CD4-positive, alpha-beta T cell treated with Interleukin-15 for 4 hours (primary cell): ENCODE measurements at places on chromosomes 16 and 17.

GRCh38 chr17:63435681-63436522 lies 10.2 kb downstream of the CYB561 start:
- no peak for DNase-seq

DNA sequence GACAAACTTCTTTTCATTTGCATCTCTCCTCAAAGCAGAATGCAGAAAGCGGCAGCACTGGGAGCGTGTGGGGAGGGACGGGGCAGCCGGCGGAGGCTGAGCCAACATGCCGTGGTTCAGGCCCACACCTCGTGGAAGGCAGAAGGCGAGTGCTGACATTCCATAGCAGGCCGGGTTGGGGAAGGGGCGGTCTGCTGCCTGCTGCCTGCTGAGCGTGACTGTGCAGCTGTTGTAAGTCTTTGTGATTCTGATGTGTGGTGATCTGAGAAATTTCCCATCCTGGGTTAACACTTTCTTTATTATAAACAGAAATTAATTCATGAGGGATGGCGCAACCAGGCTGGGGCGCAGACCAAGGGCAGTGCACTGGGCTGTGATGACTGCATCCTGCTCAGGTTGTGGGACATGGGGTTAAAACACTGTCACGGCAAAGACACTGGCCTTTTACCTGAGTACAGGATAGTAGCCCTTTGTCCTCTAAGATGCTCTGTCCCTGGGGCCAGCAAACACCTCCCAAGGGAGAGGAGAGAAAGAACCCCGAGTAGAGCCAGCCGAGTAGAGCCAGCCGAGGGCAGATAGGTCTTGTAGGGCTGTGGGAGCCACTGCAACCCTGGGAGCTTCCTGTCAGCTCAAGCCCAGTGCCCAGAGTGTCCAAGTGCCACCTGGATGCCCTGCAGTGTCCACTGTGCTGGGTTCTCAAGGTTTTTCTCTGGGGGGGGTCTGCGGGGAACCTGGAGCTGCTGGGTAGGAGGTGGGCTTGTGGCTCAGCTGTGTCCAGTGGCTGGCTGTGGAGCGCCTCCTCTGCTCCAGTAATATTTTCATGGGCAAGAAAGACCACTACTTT lies 8.8 kb upstream of the DNASE1 start:
- DNase-seq, result no peak

DNA sequence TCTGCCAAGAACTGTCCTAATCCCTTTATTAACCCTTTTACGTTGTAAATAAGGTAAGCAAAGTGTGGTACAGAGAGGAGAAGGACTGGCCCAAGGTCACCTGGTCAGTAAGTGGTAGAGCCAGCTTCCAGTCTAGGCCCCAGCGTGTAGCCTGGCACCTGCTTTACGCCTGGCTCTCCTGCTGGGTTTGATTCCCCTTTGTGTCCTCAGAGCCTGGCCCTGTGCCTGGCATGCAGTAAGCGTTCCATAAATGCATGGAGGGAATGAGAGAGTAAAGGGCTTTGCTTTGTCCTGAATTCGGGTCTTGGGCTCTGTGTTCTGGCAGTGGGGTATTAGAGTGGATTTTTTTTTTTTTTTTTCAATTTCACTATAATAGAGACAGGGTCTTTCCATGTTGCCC lies 62.7 kb downstream of the ABCC1 start:
- no peak for DNase-seq

- DNase-seq, result no peak
Observed at GRCh38 chr16:69889295-69889964, 61.7 kb upstream of the CLEC18A start.

DNA sequence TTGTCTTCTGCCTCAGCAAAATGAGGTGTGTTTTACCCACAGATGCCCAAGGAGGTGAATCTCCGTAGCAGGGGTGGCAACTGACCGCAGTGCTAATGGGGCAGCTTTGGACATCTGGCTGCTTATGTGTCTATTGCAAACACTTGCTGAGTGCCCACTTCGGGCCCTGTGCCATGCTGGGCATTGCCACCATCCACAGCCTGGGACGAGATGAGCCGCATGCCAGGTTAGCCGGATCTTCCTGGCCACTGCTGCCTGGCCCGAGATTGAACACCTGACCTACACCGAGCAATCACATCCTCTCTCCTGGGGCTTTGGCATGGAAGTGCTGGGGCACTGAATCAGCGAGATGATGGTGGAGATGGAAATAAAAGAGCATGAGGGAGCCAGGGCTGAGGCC lies 238.7 kb downstream of the GSG1L start:
- DNase-seq, result no peak

DNA sequence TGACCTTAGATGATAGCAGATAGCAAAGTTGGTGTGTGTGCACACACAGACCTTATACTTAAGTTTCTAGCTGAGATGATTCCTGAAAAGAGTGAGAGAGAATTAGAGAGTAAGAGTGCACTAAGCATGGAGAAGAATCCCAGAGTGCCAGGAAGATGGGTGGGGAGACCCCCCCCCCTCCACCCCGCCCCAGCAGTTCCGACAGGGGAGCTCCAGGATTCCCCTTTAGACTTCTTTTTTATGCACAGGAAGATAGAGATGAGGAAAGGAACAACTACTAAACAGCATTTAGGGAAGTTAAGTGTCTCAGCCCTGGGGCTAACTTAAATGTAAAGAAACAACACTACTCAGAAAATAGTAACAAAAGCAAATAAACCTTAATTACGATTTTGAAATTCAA lies 878.0 kb upstream of the GOT2 start:
- no peak for DNase-seq

- no peak for DNase-seq
Observed at GRCh38 chr16:87276924-87277323, 40.3 kb downstream of the C16orf95 start.

DNA sequence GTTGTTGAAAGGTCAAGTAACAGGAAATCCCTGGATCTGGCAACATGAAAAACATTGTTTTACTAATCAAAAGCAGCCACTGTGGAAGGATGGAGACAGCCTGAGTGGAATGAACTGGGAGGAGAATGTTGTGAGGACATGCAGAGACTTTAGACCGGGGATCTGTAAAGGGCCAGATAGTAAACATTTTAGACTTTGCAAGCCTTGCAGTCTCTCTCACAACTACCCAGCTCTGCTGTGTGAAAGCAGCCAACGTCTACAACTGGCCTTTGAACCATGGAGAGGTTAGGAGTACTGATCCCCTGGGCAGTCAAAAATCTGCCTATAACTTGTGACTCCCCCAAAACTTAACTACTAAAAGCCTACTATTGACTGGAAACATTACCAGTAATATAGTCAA lies 41.5 kb upstream of the TOM1L1 start:
- no peak for DNase-seq

DNA sequence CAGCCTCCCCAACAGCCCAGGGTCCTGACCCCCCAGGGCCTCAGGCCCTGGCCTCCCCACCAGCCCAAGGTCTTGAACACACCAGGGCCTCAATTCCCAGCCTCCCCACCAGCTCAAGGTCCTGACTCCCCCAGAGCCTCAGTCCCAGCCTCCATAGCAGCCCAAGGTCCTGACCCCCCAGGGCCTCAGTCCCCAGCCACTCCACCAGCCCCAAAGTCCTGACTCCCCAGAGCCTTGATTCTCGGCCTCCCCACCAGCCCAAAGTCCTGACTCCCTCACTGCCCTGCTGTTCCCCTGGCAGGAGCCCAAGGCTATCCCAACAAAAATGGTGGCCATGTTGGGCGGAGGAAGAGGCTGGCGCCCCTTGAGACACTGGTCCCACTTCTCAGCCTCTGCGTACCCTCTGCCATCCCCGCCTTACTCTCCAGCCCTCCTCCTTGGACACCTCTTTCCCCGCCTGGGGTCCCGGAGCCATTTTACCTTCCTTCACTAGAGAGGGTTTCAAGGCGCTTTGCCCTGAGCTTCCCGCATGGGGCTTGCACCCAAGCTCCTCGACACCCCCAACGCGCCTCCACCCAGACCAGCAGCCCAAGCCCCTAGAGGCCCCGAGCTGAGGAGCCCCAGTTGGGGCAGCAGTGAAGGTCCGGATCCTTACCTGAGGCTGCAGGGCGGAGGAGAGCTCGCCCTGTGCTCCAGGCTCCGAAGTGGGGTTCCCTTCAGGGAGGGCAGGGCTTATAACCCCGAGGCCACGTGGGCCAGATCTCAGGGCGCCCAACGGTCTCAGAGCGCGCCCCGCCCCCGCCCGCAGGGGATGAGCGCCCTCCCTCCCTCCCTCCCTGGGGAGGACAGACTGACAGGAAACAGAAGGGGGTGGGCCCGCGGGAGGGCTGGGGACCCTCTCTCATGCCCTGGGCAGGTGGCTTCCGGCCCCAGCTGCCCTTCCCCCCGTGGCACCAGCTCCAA lies 3.5 kb upstream of the TSPOAP1 start:
- peak; percentile 93 for DNase-seq

GRCh38 chr16:14095883-14096551 lies 24.9 kb downstream of the MRTFB start:
- DNase-seq, result no peak

DNA sequence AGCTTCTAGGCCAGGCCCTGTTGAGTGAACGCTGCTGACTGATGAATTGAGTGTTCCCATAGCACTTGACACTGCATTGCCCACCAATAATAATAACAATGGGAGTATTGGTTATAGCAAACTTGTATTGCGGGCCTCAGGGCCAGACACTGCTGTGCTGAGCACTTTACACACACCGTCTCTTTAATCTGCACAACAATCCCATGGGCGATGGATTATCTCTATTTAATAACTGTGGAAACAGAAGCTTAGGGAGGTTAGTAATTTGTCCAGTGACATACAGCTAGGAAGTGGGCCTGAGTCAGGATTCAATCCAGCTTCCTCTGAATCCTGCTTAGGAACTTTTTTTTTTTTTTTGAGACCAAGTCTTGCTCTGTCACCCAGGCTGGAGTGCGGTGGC lies 11.2 kb downstream of the ARHGAP23 start:
- no peak for DNase-seq

- DNase-seq, result no peak
Observed at GRCh38 chr16:21637032-21637968, 15.1 kb downstream of the IGSF6 start.

DNA sequence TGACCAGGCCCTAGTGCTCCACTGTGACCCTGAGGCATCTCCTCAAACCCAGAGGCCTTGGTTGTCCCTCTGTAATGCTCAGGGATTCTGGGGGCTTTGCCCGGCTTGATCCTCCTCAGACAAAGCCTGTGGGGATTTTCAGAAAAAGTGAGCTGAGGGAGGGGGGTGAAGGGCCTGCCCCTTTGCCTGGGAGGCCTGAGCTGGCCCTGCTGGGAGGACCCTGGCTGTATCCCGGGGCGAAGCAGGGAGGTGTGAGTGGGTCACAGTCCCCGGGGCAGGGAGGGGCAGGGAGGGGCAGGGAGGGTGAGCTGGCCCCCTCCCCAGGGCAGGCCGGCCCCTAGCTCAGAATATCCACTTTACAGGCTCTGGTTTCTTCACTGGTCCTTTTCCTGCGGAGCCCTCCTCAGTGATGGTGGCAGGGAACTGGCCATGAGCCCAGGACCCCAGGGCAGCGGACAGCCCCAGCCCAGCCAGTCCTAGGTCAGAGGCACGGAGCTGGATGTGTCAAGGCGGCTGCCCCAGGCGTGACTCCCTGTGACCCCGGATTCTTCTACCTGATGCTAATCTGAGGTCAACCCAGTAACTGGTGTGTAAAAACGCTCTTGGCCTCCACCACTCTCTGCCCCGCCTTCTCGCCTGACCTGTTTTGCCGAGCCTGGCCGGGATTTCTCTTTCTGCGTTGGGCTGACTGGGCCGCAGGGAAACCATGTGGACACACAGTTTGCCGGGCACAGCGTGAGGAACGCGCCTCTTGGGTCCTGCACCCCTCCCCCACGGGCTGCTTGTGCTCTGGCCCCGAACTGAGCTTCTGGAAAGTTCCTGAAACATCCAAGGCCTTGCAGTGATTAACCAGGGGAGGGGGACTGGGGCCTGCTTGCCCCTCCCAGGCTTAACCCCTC lies 5.8 kb upstream of the FASN start:
- no peak for DNase-seq

DNA sequence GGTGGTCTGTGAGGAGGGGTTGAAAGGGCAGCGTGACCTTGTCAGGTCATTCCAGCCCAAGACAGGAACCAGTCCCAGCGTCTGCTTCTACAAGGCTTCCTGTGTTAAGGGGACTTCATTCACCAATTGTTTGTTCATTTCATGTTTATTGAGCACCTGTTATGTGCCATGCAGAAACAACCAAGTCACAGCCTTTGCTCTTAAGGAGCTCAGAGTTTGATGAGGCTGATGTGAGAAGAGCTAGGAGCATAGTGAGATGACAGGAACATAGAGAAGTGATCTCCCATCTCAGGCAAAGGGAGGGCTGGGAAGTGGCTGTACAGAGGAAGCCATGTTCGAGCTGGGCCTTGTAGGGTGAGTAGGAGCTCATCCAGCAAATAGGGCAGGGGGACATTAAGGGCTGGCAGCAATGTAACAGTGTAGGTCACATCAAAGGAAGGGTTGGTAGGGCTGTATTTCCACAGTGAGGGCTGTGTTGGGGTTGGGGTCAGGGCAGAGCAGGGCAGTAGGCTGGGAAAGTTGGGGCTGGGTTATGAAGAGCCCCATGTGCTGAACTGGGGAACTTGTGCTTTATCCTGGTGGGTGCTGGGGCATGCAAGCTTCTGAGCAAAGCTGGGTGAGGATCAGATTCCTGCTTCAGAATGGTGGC lies 79.8 kb downstream of the ARHGAP23 start:
- DNase-seq, result no peak

- DNase-seq, result no peak
Observed at GRCh38 chr16:53131050-53131362, 76.2 kb downstream of the CHD9 start.

DNA sequence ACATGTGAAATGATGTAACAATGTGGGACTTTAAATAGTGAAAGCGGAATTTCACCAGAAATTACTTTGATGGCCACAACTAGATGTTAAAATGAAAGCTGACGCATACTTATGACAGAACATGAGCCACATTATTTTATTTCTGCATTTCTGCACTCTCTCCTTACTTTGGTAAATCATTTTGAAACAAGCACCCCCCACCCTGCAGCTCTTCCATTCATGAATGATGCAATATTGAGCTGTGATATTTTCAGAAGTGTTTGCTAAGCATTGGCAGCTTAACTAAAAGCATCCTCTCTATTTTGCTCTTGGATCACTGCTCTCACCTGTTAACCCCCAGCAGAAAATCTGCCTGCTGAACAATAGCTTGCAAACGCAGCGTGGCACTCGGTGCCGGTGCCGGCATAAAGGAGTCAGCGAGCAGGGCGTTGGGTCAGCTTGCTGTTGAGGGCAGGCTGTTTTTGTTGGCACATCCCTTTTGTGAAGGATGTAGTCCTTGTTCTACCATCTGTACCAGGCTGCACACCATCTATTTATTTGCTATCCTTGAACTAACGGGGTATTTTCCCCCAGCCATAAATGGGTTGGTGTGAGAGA lies 30.8 kb upstream of the CBLN1 start:
- no peak for DNase-seq

DNA sequence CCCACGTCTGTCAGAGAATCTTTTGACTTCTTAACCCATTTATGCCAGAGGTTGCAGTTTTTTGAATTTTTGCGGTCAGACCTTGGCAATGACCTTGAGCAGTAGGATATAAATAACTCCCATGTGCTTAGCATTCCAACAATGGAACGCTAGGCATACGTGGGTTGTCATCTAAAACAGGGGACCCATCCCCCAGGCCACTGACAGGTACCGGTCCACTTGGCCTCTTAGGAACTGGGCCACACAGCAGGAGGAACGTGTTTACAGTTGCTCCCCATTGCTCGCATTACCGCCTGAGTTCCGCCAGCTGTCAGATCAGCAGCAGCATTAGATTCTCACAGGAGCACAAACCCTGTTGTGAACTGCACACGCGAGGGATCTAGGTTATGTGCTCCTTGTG lies 76.8 kb upstream of the LGALS9 start:
- no peak for DNase-seq

- no peak for DNase-seq
Observed at GRCh38 chr16:73434621-73435020, 386.7 kb upstream of the ZFHX3 start.

- no peak for DNase-seq
Observed at GRCh38 chr16:77613095-77613494, 109.2 kb upstream of the NUDT7 start.
